ENCODE measurements at places on chromosomes 3 and 15. TPM values are rescaled to one million over a fixed set of nuclear protein-coding genes. Genes with fewer than 3 reads are reported as not detected.

The MTHFS gene
- total RNA-seq = 16.8 TPM

The MAP6D1 gene
- 2.9 TPM for total RNA-seq

The FEZF2 gene
- not detected for total RNA-seq

The CDHR4 gene
- total RNA-seq = not detected

The CLCN2 gene
- total RNA-seq = 1.8 TPM

The TFRC gene
- total RNA-seq = 81.3 TPM

The RBMS3 gene
- 63.1 TPM for total RNA-seq

The FSD2 gene
- not detected for total RNA-seq

DNA sequence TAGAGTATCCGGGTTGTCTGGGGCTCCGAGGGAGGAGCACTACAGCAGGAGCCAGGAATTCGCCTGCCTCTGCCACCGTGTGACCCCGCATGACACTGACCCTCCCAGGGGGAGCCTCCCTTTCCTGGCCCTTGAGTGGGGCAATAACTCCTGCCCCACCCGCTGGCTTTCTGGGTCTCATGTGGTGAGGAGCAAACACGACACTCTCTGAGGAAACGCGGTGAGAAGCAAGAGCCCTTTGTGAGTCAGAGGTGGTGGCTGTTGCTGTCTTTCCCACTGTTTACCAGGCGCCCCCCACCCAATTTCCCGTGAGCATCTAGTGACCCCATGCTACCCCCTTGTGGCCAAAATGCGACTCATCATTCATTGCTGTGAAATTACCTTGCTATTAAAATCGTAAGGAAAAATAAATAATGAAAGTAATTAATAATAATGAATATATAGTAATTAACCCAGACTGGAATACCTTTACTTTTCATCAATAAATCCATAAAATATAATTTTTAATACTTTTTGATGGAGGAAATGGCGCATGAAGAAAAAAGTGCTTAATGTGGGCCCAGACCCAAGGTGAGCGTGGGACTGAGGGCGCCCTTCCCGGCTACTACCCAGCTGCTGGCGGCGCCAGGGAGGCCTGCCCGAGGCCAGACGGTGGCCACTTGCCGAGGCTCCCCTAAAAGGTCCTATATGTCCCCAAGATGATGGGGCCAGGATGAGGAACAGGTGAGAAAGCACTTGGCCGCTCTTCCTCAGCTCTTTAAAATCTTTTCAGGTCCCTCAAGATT is 29.3 kb downstream of the CCNL1 start:
- DNase-seq = no peak

- no peak for DNase-seq
Measured at GRCh38 chr15:58383876-58384275, 47.9 kb upstream of the LIPC start.

DNA sequence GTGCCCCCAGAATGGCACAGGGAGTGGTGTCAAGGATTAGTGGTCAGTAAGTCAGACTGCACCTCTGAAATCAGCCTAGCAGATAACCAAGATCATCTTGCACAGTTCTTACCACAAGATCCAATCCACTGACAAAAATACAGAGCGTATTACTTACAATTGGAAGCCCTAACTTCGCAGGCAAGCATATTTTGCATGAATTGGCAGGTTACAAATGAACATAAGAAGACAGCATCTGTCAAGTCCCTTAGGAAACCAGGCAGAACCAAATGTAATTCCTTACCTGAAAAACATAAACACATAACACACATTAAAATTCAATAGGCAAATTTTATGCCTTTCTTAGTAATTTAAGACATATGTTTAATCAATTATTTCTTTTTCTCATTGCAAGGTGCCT is 293.4 kb downstream of the MAGI1 start:
- no peak for DNase-seq

GRCh38 chr3:14307656-14308302 is 94.6 kb upstream of the SLC6A6 start:
- DNase-seq = no peak

- DNase-seq = no peak
Measured at GRCh38 chr3:71684046-71684756, 41.0 kb downstream of the EIF4E3 start.

DNA sequence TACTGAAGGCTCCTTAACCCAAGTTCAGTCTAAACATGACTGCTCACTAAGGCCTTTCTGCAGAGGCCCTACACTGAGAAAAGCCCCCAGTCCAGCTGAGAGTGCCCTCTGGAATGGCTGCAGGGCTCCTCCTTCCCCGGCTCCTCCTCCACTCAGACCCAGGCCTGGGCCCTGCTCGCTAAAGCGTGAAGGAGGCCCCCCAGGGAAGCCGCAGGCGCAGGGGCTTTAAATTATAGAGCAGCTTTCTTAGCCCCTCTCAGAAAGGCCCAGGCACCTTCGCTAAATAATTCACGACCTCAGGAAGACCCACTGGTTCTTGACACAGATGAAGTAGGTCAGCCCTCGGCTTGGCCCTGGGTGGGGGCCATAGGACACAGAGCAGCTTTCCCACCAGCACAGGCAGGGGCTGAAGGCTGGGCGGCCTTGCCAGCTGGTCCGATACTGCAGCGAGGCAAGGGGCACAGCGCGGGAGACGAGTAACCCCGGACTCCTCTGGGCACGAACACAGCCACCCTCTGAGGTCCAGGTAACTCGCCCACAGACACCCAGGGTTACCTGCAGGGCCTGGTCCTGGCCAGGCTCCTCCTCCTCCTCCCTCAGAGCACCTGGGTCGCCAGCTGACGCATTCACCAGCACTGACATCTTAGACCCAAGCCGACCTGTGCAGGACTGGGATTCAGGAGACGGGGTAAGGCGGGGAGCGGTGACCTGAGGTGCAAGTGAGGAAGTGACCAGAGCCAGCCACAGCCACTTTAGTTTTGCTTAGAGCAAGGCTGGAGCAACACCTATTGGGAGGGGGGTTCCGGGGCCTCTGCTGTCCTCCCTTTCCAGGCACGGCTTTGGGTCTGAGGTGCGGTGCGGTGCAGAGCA is 36.9 kb downstream of the RBPMS2 start:
- no peak for DNase-seq

DNA sequence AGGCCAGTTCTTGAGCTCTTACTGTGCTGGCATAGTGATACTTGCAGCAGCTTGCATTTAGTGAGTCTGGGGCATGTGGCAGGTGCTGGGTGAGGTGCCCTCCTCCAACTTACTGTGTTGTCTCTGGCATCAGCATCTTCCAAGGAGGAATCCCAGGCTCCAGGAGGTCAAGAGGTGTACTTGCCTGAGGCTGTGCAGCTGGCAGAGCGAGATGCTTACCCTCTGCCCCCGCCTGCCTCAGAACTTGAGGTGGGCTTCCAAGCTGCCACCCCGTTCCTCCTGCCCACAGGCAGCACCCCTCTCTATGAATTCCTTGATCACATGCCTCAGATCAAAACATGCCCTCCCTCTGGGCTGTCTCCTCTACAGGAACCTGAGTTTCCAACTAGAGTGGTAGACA is 86.0 kb downstream of the EEFSEC start:
- no peak for DNase-seq

- DNase-seq = no peak
Measured at GRCh38 chr3:185308126-185308754, 54.4 kb upstream of the EHHADH start.

DNA sequence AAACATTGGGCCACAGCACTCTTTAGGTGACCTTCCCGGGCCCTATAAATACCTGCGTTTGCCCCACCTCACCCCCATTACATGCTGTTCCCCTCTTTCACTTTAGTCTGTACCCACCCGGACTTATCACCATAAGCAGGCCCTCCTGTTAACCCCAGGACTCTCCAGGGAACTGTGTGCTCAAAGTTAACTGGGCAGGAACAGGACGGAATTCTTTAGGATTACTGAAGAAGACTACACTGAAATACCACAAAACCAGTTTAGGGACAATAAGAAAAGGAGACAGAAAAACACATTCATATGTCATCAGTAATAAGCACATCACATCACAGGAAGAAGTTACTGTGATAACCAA is 45.5 kb downstream of the FSIP1 start:
- DNase-seq = no peak

GRCh38 chr3:144843099-144843498 is 871.5 kb downstream of the DIPK2A start:
- no peak for DNase-seq

DNA sequence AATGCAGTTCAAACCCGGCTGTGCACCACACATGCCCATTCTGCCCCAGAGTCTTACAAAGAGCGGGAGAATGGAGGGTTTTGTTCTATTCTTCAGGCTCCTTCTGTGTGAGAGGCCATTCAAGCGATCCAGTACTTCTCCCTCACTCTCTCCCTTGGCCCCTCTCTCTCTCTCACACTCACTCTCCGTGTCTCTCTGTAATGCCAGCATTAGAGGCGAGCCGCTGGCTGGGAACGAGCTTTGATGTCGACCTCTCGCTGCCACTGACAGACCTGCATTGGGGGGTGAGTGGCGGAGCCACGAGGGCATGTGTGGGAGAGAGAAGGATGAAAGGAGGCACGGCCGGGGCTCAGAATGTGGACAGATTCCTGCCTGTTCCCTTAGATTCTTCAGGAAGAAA is 231.7 kb upstream of the ARRDC4 start:
- no peak for DNase-seq

- DNase-seq = peak; percentile 29
Measured at GRCh38 chr3:135576751-135577150, 388.8 kb upstream of the PPP2R3A start.

DNA sequence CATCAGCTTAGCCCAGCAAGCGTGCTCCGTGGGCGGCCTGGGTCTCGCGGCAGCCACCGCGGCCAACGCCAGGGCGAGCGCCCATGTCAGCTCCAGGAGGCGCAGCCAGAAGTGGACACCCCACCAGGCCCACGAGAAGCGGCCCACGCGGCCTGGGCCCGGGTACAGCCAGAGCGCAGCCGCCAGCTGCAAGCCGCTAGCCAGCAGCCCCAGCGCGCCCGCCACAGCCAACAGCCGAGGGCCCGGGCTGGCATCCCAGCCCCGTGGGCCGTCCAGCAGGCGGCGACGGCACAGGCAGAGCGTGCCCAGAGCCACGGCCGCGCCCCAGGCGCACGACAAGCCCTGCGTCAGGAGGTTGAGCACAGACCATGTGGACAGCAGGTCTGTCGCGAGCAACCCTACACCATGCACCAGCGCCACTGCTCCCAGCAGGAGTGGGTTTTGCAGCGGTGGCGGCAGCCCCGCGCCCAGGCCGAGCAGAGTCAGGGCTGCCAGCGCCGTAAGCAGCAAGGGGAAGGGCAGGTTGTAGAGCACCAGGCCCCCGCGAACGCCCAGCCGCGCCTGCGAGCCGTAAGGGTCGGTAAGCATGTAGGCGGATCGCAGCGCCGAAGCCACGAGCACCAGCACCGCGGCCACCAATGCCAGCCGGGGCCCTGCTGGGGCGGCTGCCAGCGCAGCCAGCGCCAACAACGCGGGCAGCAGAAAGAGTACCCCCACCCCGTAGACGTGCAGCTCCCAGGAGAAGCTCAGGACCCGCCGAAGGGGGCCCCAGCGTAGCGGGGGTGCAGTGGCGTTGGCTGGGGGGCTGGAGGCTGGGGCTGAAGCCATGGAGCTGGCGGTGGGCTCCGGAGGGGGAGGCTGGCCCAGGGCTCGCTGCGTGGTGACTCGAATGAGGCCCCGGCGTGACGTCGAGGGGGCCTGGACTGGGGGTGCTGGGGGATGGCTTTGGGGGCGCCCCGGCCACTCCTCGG is 4.9 kb downstream of the PRRT3 start:
- DNase-seq = no peak

DNA sequence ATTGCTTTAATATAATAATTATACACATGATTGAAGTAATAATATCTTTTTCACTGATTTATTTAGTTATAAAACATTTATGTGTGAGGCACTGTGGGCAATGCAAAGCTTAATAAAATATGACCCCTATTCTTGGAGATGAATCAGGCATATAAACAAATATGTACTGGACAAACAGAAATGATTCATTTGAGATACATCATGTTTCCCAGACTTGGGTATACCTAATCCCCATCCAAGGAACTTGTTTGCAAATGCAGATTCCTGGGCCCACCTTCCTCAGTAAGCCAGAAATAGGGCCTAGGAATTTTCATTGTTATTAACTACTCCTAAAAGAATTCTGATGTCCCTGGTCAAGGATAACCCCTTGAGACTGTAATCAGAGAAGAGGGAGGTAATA is 184.2 kb downstream of the CHL1 start:
- DNase-seq = no peak

- no peak for DNase-seq
Measured at GRCh38 chr3:122510878-122511535, 3.7 kb downstream of the KPNA1 start.

- DNase-seq = no peak
Measured at GRCh38 chr15:91478717-91479191, 374.8 kb upstream of the SLCO3A1 start.

DNA sequence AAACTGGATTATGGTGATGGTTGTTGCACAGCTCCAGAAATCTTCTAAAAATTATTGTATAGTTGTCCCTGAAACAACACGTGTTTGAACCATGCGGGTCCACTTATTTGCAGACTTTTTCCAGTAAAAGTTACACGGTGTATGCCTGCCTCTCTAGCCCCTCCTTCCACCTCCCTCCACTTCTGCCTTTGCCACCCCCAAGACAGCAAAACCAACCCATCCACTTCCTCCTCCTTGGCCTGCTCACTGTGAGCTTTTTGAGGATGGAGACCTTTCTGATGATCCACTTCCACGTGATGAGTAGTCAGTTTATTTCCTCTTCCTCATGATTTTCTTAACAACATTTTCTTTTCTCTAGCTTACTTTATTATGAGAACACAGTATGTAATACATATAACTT is 5.4 kb downstream of the CYFIP1 start:
- no peak for DNase-seq

DNA sequence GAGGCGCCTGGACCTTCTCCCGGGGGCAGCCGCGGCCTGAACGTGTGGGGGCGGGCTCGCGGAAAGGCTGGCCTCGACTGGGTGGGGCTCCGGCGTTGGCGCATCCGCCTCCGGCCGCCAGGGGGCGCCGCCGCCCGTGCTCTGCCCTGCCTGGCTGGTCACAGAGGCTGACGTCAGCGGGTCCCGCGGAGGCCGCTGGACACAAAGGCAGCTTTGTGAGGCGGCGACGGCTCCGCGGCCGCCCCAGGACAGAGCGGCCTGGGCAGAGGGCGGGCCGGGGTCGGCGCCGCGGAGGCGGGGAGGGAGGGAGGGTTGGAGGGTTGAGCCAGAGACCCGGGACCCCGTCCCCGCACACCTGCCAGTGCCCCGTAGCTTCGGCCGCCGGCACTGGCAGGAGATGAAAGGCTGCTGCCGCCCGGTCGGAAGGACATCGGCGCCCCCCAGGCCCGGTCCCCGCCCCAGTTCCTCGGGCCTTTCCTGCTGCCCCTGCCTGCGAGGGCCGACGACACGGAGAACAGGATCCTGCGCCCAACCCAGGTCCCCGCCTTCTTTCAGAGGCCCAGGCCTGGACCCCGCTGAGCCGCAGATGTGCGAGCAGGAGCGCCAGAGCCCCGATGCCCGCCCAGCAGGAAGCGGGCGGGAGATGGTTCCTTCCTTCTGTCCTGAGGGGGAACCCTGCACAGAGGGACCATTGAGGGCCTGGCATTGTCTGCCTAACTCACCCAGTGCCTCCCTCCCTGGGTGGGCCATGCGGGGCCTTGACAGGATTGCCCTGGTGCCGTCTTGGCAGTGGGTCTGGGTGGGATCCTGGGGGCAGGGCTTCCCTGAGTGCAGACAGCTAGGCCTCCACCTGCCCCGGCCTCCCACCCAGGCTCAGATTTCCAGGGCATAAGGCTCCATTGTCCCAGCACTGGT is 8.7 kb upstream of the SEMA3B start:
- peak; percentile 96 for DNase-seq

All from esophagus muscularis mucosa (tissue), 4 donors.